ENCODE measurements at places on chromosomes 3 and 15.

DNA sequence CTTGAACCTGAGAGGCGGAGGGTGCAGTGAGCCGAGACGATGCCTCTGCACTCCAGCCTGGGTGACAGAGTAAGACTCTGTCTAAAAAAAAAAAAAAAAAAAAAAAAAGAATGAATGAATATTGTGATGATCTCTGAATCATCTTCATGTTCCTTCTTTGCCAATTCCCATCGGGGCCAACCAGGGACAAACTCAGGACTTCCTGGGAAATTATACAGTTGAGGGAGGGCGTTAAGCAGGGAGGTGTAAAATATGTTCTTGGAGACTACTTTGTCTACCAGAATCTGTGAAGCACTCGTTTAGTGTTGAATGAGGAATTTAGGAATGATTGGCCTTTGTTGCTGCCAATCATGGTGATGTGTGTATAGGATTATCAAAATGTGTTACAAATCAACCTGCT, 210.6 kb downstream of the PTPRG start:
- DNase-seq = no peak

DNA sequence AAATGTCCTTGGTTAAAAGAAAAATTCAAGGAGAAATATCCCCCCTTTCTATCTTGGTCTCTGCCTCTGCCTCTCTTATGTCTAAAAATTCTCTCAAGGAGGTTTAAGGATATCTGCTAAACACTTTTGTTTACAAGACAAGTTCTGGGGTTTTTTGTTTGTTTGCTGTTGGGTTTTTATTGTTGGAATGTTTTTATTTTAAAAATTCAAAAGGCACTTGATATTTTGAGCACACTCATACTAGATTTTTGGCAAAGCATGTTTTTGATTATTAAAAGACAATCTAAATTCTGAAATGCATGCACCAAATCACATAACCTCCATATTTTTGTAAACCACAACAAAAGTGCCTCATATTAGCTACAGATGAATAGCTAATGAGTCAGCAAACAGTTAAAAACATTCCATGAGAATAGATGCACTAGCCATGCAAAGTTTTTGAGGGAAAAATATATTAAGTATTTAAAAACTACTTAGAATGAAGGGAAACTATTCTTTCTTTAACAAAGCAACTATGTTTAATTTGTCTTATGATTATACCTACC, 84.6 kb downstream of the ZBTB20 start:
- DNase-seq = peak; percentile 40

- DNase-seq = no peak
Measured at GRCh38 chr3:159038405-159038804, 236.6 kb downstream of the MFSD1 start.

DNA sequence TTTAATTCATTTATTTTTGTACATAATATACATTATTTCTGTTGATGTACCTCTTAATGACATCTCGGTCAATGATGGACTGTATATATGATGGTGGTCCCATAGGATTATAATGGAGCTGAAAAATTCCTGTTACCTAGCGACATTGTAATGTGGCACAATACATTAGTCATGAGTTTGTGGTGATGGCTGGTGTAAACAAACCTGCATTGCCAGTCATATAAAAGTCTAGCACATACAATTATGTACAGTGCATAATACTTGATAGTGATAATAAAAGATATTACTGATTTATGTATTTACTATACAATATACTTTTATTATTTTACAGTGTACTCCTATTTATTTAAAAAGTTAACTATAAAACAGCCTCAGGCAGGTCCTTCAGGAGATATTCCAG, 15.1 kb downstream of the TTC14 start:
- DNase-seq = peak; percentile 10

GRCh38 chr15:100107151-100107550, 234.6 kb downstream of the ADAMTS17 start:
- no peak for DNase-seq

- no peak for DNase-seq
Measured at GRCh38 chr3:151276687-151277042, 1.7 kb downstream of the P2RY14 start.

DNA sequence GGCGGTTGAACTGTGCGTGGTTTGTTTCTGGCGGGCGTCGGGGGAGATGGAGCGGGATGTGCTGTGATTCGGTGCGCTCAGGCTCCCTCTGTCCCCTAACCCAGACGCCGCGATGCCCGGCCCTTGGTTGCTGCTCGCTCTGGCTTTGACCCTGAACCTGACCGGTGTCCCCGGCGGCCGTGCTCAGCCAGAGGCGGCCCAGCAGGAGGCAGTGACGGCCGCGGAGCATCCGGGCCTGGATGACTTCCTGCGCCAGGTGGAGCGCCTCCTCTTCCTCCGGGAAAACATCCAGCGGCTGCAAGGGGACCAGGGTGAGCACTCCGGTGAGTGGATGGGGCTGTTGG, 1.2 kb downstream of the TRH start:
- DNase-seq = no peak

- DNase-seq = no peak
Measured at GRCh38 chr15:76340803-76341365, 4.3 kb downstream of the ISL2 start.

DNA sequence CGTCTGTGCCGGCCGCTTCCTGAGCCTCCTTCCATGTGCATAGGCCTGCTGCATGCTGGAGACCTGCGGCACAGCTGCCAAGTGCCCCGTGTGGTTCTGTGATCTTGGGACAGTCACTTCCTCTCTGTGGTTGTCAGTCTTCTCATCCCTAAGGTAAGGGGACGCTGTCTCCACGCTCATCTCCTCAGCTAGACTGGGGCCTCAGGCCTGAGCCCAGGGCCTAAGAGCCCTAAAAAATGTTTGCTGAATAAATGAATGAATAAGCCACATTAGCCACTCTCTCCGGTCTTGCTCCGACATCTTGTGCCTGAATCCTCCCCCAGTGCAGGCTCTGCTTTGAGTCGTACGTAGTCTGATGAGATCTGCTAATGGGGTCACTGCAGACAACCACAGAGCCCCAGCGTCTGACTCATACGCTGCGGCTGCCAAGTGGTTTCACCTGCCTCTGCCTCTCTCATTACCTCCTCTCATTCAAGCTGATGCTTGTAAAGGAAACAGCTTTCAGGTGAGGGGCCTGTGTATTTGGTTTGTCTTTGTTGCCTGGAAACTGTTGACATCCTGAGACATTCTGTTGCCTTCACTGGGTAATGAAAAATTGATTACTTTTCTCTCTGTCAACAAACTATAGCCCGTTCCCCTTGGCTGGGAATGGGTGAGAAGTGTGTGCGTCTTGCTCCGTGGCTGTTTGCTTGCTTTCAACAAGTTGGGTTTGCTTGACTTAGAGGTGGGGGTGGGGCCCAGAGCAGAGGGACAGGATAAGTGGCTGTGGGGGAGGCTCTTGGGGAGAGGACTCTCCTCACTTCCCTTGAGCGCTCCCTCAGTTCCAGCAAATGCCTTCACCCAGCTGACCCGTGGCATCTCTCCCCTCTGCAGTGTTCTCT, 15.9 kb downstream of the RPLP1 start:
- peak; percentile 33 for DNase-seq

DNA sequence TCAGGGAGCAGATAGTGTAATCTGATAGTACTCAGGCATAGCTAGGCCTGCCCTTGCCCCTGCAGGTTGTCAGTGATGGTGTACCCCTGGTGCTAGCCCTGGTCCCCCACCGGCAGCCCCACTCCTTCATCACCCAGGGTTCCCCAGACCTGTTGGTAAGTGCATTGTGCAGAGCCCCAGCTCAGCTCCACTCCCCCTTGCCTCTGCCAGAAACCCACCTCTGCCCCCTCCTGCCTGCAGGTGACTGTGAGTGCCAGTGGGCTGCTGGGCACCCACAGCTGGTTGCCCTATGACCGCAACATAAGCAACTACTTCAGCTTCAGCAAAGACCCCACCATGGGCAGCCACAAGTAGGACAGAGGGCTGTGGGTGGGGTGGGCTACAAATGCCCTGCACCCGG, 27.5 kb downstream of the NBEAL2 start:
- no peak for DNase-seq

GRCh38 chr3:125433611-125434041, 58.5 kb upstream of the ZNF148 start:
- no peak for DNase-seq

- no peak for DNase-seq
Measured at GRCh38 chr3:16978234-16978920, 93.6 kb downstream of the PLCL2 start.

DNA sequence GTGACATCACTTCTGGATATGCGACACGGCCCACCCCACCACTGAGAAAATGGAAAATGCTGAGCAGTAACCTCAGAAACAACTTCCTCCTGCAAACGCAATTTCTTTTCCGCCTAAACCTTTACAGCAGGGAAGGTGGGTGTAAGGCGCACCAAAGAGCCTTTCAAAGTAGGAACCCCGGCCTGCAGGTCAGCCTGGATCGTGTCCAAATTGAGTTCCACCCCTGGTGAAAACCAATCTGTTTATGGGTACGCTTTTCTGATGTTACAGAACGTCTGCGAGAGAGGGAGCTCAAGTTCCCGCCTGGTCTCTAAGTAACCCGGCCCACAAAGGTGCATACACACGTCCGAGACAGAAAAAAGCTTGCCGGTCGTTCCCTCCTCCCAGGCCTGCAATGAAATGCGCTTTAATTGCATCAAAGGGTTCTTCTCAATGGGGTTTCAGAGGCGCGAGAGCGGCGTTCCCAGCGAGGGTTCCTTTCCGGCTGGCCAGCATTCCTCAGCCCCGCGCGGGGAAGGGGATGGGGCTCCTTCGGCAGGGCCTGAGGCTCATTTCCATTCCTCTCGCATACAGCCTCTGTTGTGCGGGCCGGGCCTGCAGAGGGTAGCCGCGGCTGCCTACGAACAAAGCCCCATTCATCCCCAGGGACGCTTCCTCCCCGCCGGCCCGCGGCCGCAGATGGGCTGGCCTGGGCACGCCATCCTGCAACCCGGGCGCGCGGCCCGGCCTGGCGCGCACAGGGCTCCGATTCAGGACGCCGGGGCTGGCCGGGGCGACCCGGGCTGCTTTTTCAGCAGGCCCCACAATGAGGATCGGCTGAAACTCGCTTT, 138.1 kb downstream of the TMCO5A start:
- peak; percentile 81 for DNase-seq

DNA sequence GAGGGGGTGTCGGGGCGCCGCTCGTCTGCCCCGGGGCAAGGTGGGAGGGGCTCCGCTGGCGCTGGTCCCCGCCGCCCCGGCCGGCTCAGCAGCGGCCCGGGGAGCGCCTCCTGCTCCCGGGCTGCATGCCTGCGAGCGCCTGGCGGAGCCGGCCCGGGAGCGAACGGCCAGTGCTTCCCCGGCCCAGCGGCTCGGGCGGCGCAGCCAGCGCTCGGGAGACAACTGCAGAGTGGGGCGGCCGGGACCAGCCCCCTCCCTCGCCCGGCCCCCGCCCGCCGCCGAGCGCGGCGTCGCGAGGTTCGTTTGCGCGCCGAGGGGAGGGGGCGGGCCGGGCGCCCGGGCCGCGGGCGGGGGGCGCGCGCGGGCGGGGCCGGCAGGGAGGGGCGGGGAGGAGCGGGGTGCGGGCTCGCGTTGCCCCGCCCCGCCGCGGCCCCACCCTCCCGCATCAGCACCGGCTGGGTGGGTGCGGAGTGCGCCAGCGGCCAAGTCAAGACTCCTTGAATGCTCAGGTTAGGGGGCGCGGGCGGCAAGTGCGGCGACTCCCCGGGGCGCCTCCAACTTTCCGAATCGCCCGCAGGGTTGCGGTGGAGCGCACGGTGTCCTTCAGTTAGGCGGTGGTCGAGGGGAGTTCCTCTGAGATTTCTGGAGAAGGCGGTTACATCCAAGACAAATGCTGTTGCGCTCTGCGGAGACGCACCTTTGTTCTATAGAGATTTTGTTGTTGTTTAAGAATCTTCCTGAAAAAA, at the start of gene RGMA:
Gene RGMA, minus strand, starts transcription at position 231 of the 746 bp plus-strand sequence. CDS start 279 bp downstream, outside the sequence.
- no peak for DNase-seq

DNA sequence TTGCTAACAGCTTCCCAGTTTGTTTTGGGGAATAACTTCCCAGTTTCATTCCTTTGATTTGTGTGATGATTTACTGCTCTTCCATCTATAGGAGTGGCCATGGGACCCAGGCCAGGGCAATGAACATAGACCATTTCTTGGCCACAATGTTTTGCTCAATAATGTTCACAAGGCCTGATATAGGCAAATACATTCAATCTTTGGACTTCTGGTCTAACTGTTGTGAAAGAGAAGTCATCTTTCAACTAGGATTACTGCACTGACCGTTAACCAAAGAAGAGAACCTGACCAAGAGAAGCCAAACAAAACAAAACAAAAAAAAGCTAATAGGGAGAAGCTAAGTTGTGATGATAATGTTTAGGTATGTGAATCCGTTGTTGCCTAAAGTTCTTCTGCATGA, 221.8 kb upstream of the SUCLG2 start:
- no peak for DNase-seq

- no peak for DNase-seq
Measured at GRCh38 chr3:190227064-190227463, 95.2 kb downstream of the CLDN1 start.

- peak; percentile 69 for DNase-seq
Measured at GRCh38 chr3:171753025-171753472, 57.2 kb downstream of the PLD1 start.

DNA sequence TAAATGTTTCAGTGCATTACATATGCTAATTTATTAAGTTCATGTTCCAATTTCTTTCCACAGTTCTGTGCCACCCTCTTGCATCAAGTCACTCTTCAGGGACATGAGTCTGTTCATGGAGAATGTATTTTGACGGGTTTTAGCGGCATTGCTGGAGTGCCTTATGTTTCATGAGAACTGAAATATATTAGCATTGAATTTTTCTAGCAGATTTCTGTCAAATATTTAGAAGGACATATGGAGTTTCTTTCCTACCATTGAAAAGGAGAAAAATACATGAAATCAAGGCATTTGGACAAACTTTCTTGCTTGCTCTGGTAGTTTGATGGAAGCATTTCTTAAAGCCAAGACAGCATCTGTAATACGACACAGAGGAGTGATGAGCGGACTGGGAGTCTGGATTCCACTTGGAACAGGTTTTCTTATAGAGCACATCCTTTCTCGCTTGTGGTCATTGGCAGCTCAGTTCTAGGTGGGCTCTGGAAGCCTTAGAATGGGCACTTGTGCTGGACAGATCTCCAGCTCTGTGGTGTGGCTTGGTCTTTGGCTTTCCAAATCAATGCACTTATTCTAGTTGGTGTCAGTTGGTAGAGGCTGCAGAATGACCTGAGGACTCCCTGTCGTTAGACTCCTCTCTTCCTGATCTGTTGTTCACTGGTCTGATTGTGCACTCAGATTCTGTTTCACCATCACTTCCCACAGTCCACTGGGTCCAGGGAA, 84.6 kb upstream of the EIF1B start:
- no peak for DNase-seq

DNA sequence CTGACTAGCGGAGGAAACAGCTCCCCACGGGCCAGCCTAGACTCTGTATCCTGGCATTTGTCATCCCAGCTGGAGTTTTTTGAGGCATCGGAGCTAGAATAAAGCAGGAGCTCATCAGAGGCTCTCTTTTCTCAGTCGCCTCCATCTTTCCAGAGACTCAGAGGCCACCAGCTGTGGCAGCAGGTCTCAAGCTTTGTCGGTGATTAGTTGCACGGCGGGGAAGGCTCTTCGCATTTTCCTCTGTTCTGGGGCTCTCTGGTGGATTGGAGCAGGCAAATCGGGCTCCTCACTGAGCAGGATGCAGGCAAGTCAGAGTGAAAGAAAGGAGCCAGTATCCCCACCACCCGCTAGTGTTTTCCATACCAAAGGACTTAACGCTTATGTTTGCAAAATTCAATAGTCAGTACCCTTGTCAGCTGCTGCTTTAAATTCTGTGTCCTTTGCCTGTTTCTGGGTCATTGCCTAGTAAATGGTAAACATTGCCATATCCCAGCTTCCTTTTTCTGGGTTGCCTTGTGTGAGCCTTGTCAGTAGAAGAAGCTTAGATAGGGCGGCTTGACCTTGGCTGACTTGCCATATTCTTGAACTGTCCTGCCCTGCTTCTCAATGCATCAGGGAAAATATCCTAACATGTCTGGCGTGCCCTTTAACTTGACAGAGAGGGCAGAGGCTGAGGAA, 127.1 kb downstream of the PTPRG start:
- no peak for DNase-seq
